ENCODE measurements at places on chromosomes 5 and 9.

DNA sequence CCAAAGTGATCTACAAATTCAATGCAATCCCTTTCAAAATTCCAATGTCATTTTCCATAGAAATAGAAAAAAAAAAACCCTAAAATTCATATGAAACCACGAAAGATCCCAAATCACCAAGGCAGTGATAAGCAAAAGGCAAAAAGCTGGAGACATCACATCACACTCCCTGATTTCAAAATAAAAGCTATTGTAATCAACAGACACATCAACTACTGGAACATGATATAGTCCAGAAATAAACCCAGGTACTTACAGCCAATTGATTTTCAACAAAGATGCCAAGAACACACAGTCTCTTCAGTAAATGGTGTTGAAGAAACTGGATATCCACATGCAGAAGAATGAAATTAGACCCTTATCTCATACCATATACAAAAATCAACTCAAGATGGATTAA, 224.0 kb downstream of the WDR70 start:
- no peak for DNase-seq

GRCh38 chr5:1732238-1732941, 67.2 kb downstream of the MRPL36 start:
- DNase-seq, result no peak

DNA sequence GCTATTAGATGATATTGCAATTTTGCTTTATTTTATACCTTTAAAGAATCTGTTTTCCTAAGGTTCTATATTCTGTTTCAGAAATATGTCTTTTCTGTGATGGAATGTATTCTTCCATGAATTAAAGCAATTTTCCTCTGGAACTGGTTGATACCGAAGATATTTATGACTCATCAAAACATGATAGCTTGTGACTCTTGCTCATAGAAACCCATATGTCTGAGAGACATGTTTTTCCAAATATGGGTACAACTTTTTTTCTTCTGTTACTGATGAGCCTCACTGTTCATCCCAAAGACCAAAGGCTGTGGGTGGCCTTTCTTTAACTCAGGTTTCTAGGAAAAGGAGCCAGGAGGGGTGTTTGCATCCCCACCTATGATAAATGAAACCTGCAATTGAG, 126.1 kb upstream of the PAPPA start:
- DNase-seq, result no peak

GRCh38 chr9:37528652-37529471, 43.1 kb downstream of the POLR1E start:
- DNase-seq, result no peak

GRCh38 chr9:129174724-129175514, 3.1 kb downstream of the IER5L start:
- DNase-seq, result peak; percentile 31

DNA sequence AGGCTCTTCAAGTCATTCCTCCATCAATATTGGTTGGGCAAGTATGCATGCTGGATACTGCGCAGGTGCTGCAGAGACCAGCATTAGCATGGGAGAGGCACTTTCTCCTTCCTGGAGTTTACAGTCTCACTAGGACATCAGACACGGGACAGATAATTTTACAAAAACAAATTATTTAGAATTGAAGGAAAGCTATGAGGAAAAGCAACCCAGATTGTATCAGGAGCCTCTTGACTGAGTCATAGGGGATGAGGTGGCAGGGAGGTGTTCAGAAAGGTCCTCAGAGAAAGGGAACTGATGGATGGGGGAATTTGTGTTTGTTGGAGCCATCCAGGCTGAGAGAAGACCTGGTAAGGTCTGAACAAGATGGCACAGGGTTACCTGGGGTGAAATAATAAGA, 24.5 kb upstream of the RAB14 start:
- DNase-seq, result no peak

DNA sequence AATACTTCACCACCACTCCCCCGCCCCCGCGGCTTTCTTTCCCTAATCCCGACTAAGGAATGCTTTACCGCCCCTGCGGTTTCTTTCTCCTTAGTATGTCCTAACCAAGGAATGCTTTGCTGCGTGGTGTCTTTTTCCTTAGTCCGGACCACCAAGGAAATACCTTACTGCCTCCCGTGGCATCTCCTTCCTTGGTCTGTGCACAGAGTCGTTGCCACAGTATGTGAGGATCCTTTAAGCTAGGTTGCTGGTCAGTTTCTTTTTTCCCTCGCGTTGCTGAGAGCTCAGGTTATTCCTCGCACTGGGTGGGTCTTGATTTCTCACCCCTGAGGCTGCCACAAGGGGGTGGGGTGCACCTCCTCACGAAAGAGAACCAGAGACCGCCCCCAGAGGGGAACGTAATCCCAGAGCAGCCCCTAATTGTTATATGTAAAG, 309.4 kb downstream of the NR3C1 start:
- DNase-seq, result no peak

DNA sequence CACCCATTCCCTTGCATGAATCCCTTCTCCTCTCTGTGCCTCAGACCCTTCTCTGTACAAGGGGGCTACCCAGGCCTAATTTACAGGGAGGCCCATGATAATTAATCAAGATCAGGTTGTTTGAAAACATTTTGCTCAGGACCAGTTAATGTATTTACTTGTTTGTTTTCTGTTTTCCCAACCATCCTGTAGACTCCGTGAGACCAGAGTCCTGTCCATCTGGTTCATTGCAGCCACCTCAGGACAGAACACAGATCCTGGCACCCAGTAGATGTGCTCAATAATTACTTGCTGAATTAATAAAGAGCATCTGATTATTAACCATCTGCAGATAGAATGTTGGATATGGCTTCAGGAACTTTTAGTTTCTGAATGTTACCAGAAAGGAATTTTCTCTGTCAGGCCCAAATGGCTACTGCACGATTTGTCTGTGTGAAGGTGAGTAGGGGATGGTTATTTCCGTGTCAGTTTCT, 27.3 kb downstream of the FOXI1 start:
- no peak for DNase-seq

- DNase-seq, result no peak
Measured at GRCh38 chr9:133794016-133794760, 56.0 kb upstream of the SARDH start.

GRCh38 chr5:38515646-38516045, 40.8 kb downstream of the LIFR start:
- no peak for DNase-seq

GRCh38 chr5:54764102-54765090, 221.0 kb downstream of the ESM1 start:
- no peak for DNase-seq

GRCh38 chr9:15524845-15525455, 14.2 kb upstream of the PSIP1 start:
- DNase-seq, result no peak

DNA sequence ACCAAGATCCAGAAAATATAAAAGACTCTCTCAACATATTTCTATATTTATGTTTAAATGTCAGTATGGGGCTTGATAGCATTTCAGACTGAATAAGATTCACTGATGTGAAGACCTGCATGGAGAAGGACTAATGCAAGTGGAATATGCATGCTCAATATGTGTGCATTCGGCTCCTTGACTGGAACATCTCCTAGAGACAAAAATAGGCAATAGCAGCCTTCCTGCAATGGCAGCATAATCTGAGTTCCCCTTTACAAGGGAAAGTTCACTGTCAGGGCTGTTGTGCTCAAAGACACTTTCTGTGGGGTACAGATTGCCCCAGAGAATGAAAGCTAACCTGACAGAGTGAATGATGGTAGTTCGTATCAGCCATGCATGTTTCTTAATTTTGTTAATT, 42.4 kb downstream of the STARD4 start:
- DNase-seq, result no peak

DNA sequence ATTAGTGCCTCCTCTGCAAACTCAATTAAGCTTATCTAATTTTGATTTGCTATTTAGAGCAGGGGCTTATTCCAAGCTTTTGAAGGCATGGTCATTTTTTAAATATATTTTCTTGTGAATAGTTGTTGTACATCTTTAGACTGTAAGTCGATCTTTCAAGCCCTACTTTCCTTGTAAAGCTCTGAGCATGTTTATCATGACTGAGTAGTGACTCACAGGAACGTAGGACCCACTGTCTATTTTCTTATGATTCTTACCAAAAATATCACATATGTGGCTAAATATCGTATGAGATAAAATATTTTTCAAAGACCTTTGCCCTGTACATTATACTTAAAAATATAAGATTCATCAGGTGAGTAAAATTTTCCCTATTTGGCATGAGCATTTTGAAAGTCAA, 440.4 kb upstream of the GRIN3A start:
- no peak for DNase-seq

- no peak for DNase-seq
Measured at GRCh38 chr9:125147401-125147951, 4.1 kb upstream of the SCAI start.

DNA sequence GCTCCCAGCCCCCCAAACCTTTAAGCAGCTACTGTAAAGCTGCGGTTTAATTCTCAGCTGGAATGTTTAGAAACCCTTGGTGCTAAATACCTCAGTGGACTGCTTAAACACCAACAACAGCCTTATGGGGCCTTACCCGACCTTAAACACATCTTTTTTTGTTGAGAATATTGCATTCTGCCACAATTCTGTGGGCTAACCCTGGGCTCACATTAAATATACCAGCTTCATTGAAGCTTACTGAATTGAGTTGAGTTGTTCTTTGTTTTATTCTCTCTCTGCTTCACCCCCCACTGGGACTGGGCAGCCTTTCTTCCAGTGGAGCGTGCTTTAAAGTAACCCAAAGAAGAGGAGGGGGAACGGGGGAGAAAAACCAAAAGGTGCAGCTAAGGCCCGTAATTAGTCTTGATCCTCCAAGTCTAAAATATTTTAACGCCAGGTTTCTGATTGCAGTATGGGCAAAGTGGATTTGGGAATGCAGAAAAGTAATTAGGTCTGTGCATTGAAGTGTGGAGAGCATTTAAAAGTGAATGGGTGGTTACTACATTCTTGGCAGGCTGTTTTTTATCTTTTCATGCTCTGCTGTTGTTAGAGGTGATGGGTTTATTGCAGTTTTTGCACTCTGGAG, 281.2 kb downstream of the NR2F1-AS1 start:
- DNase-seq, result no peak
